ENCODE measurements at places on chromosomes 7 and 10.

DNA sequence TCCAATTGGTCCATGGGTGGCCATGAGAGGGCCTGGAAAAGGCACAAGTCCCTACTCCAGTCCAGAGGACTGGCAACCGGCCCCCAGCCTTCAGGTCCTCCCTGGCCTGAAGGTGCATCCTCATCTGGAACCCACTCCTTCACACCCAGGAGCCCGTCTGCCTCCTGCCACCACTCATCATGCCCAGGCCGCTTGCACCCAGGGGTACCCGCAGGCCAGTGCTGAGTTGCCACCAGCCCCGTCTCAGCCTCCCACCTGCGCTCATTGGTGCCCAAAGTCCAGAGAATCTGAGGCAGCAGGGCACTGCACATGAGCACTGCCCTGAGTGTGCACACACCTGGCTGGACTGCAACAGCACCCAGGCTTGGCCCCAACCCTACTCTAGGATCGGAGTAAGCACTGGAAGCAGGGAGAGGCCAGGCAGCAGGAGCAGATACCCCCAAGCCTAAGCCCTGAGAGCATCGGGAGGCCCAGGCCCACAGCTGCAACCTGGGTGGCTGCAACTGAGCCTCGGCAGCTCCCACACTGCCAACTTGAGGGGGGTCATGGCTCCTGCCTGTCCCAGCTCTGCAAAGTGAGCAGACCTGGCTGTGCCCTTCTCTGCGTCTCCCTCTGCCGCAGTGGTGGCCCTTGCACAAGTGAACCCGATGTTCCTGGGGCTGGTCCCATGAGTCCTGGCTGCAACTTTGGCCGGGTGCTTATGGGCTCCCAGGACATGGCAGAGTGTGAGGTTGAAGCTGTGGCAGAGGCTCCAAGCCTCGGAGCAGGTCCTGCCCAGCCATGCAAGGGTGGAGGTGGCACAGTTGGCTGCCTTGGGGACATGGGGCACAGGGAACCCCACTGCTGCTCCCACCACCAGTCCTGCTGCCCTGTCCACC, 44.3 kb downstream of the TCERG1L start:
- no peak for DNase-seq

DNA sequence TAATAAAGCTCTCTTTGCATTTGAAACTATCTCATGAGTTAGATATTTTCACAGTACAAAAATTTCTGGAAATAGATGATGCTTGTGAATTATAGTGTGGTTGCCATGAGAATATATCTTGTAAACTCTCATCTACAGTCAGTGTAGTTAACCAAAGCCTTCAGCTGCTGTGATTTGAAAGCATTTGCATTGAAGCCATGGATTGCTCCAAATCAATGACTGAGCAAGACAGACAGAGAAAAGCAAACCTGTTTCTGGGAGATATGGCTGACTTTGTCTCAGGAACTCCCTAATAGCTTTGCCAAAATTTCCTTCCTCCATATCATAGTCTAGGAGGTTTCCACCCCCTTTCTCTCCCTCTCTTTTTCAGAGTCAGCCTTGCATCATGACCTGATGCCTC, 955.3 kb downstream of the REEP3 start:
- no peak for DNase-seq

GRCh38 chr10:49298671-49298982, 343 bp upstream of the C10orf71 start:
- DNase-seq = no peak

DNA sequence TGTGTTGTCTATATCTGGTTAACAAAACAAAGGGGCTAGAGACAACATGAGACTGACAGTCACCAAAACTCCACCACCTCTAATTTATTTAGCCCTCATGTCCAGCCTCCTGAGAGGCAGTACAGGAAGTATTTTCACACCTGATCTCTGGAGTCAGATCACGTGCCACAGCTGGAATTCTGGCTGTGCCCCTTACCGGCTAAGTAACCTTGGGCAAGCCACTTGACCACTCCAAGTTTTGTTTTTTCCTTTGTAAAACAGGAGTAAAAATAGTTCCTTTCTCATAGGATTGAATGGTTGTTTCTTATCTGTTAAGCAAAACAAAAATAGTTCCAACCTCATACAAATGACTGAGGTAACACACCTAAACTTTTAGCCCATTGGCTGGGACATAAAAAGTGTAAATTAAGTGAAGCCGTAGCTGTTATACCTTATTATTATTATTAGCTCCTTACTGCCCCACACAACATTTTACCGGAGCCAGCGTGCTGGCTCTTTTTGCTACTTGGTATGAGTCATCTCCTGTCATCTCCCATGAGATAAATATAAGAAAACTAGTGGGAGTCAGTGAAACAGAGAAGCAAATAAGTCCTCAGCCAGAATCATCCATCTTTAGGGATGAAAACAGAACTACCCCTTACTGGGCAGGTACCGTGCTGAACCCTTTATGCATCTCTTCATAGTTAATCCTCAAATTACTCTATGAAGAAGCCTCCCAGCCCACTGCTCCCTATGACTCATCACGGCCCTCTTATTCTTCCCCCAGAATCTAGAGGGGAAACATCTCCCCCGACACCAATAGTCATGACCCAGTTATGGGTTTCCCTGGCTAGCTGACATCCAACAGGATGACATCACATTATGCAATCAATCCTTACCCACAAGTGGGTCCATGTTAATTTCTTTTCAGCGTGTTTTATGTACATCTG, 44.9 kb downstream of the PPP1R3C start:
- DNase-seq = no peak

GRCh38 chr10:86258941-86259340, 107.7 kb downstream of the GRID1 start:
- DNase-seq = no peak
